SIG-M5 (cell line): ENCODE measurements at places on chromosomes 6 and 20.

GRCh38 chr20:32622585-32623468 lies 37.7 kb upstream of the NOL4L start:
- no peak for DNase-seq

- no peak for DNase-seq
These were observed 15.7 kb downstream of the GMDS start for GRCh38 chr6:2229742-2230141.

GRCh38 chr20:11431621-11432020 lies 486.1 kb upstream of the BTBD3 start:
- no peak for DNase-seq

DNA sequence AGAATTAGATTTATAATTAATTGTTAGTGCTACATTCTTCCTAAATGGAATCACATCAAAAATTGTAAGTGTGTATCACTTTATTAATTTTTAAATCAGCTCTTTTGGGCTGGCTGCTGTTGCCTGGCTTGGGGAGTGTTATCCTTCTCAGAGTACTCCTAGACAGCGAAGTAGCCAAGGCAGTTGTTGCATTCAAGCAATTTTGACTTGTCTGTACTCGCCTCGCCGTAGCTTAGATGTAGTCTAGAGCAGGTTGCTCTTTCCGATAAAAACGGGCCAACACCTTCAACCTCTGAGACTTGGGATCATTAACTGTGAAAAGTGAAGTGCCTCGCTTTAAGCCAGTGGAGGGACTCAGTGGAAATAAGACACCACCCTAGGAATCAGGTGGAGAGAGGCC lies 151.3 kb downstream of the FARS2 start:
- no peak for DNase-seq

GRCh38 chr20:3134151-3134550 lies 25.5 kb downstream of the FASTKD5 start:
- DNase-seq = no peak

DNA sequence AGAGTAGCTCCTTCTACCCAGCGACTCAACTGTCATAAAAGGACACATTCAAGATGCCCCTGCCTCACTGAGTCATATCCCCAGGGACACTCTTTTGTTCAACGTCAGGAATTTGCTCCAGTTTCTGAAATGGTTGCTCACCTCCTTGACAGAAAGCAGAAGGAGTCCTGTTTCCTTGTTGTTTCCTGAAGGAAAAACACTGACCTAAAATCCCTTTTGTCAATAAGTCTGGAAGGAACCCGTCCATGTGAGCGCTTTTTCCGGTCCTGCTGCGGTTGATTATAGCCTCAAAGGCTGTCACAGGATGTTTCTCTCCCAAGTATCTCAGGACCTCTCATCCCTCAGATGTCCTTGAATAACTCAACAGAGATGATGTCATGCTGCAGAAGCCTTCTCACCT lies 113.6 kb upstream of the PLEKHG1 start:
- DNase-seq = no peak

GRCh38 chr6:110690106-110690654 lies 125.1 kb downstream of the CDK19 start:
- DNase-seq = no peak

DNA sequence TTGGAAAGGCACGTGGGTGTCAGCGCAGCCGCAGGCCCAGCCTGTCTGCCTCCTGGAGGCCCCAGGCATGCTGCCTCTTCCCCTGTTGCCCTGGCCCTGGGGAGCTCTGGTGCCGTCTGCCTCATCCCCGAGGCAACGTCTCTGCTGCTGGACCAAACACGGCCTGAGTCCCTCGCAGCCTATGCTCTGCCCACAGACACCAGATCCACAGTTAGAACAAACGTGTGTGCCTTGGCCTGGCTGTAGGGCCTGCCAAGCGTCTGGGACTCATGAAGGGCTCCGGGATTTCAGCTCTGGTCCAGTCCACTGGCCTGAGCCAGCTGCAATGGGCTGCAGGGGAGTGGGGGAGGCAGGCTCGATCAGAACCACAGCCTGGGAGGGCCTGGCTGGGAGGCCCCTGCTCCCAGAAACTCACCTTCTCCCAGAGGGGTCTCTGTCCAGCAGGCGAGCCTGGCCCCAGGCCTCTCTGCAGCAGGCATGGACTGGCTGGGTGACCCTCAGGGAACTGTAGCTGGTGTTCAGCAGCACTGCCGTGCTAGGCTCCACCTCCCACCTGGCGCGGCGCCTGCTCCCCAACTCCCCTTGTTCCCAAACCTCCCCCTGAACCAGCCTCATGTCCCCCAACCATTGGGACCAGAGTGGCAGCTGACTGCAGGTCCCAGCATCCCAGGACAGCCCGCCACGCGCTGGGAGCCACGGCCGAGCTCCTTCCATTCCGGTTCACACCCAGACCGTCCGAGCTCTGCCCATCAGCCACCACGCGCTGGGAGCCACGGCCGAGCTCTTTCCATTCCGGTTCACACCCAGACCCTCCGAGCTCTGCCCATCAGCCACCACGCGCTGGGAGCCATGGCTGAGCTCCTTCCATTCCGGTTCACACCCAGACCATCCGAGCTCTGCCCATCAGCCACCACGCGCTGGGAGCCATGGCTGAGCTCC lies 197.0 kb downstream of the DLL1 start:
- DNase-seq = no peak

DNA sequence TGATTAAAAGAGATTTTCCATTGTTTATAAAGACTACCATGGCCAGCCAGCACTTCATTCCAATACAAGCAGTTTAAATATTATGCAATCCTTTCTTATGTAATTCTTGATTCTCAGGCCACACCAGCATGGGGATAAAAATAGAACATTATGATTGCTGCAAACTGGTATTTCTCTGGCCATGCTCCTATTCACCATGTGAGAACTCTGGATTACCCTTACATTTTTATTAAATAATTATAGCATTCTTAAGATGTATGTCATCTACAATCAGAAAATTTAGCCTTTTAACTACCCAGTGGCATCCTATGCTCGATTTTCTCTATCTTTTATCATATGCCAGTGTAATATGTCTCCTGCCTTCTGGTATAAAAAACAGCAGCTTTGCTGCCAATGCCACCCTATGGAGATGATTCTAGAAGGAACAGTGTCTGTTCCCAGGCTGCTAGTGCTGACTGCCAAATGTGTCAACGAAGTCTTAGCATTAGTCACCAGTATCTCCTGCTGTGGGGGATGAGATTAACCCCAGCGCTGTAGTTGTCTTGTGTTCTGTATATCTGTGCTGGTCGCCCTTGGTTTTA lies 501.4 kb downstream of the BCKDHB start:
- DNase-seq = no peak

DNA sequence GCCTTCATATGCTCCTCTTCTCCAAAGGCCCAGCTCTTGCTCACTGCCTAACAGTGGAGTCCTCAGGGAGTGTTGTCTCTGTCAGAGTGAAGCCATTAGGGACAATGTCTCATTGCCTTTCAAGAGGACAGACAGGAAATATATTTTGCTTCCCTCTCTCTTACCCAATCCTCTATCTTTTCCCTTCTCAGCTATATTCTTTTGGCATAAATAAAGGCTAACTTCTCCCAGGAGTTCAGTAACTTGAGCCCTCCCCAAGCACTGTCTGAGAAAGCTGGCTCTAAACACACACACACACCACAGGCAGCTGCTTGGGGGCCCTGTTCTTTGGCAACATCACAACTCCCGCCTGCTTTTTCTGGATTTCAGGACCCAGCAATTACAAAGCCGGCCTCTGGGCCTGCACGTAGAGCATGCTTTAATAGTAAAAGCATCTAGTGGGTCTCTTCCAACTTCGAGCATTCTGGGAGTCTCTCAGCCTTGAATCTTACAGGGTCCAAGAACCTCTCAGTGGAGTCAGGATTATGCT lies 34.7 kb upstream of the LAMA4 start:
- no peak for DNase-seq

DNA sequence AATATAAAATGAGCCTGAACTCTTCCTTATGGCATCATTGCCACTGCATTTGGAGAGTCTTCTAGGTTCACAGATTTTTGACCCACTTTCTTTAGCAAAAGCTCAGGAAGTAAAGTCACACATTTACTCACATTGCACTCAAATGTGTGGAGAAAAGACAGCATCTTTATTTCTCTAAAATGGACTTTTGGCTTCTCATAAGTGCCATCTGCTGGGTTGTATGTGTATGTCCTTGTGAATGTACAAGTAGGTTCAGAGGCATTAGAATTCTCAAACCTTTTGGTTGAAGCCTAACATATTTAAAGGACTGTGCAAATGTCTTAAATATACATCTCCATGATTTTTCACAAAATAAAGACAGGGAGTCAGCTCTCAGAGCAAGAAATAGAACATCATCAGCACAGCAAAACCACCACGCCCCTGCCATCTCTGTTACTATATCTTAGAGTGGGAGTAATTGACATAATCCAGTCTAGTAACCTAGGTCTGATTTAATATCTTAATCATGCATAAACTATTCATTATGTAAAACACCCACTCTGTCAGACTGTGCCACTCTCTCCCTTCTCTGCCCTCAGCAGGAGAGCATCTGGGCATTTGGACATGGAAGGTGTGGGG lies 42.2 kb upstream of the SPTLC3 start:
- no peak for DNase-seq

DNA sequence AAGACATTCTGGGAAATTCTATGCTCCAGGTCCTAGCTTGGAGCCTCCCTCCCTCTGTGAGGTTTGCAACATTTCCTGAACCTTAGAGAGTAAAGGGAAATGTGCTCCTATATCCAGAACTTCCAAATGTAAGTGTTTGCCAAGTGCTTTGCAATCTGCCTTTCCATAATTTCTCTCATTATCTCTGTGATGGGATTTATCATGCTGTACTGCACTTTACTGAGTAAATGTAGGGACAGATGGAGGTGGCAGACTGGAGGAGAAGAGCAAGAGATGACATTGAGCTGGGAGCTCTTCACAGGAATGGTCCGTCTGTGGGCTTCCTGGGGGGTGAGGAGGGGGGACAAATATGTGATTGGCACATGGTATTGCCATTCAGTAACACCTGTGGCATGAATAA lies 184.3 kb downstream of the SOX4 start:
- no peak for DNase-seq

GRCh38 chr20:44686934-44687333 lies 28.2 kb upstream of the CCN5 start:
- DNase-seq = no peak

DNA sequence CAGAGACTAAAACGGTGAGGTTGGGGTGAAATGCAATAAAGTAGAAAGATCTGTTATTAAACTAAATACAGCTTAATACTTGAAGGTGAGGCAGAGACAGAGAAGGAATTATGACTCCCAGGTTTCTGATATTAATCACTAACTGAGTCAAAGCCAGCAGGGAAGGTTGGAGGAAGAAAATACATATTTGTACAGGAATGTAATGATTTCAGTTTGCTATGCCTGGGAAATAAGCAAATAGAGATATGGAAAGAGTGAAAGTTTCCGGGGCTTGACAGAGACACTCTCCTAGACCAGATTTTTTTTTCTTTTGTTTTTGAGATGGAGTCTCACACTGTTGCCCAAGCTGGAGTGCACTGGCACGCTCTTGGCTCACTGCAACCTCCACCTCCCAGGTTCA lies 76.8 kb downstream of the PTPRK start:
- DNase-seq = no peak

GRCh38 chr6:150048099-150048498 lies 20.8 kb downstream of the ULBP3 start:
- DNase-seq = no peak

DNA sequence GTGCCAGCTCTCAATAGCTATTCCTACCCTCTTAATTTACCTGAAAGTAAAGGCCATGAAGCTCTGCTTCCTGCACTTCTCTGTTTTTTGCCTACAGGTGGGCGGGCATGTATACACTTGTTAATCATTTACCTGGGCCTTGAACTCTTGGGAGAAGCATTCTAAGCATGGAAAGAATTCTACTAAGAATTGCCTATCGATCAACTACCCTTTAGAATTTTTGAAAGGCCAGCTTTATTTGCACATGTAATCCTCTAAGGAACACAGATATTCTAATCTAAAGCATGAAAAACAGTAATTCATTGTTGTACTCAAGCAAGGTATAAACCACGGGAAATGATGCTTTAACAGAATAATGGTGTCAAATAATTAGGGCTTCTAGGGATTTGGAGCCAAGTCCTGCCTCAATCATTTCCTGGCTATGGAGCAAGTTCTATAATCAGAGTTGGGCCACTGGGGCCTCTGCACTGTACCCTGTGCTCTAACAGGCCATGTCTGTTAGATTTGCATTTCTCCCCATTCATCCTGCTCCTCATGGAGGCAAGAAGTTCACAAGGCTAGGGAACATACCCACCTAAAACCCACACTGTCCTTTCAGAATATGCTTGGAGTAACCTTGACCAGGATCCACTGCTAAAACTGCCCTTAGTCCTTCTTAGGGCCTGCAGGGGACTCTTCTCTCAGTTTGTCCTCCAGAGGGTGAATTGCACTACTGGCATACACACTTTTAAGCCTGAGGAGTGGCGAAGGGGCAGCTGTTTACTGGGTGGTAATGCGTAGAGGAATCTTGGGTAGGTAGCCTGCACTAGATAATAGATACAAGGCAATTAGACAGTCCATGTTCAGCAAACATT lies 276.4 kb upstream of the JAG1 start:
- DNase-seq = no peak

DNA sequence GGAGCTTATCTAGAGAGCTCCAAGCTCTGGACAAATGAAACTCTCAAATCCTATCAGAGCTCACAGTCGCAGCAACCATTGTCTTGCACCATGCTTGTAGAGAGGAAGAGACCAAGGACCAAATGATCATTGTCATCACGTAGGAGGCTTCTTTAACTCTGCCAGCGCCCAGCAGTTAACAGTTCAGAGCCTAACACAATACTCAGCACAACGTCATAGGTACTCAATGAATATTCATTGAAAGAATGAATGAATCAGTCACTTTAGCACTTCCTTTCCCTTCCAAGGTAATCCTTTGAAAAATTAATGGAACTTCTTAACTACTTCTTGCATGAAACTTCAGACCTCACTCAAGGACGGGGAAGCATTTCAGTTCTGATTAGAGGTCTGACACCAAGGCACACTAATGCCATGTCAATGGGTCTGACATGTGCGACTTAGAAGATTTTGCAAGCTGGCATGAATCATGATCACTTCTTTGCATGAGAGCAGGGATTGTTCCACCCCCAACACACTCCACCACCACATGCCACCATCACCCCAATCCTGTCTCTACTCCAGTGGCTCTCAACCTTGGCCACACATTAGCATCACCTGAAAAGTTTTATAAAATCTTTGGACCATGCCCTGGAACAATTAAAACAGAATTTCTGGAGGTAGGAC lies 45.1 kb downstream of the KHDC1L start:
- no peak for DNase-seq

- DNase-seq = no peak
These were observed 46.4 kb downstream of the PRL start for GRCh38 chr6:22250486-22250885.

- no peak for DNase-seq
These were observed 1013.7 kb upstream of the MAP3K7 start for GRCh38 chr6:91600561-91600960.

GRCh38 chr20:7829776-7830175 lies 110.5 kb downstream of the HAO1 start:
- no peak for DNase-seq

GRCh38 chr6:168027521-168027920 lies 30.1 kb downstream of the KIF25 start:
- DNase-seq = no peak

DNA sequence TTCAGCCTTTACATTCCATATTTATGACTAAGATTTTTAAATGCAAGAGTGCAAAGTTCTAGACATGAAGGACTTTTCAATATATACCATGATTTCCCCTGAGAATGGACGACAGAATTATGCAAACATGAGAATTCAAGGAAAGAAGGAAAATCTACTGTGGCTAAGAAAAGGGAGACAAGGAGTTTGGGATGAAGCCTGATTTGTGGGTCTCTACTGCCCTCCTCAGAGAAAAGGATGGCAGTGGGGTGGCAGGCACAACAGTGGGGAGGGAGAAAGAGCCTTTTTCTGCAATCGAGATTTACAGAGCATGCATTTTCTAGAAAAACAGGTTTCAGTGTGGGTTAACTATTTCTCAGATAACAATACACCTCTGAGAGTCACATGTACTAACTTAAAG lies 466.9 kb upstream of the NRSN1 start:
- DNase-seq = no peak
